ENCODE measurements at places on chromosomes 7 and 10. TPM values are rescaled to one million over a fixed set of nuclear protein-coding genes. Genes with fewer than 3 reads are reported as not detected.

DNA sequence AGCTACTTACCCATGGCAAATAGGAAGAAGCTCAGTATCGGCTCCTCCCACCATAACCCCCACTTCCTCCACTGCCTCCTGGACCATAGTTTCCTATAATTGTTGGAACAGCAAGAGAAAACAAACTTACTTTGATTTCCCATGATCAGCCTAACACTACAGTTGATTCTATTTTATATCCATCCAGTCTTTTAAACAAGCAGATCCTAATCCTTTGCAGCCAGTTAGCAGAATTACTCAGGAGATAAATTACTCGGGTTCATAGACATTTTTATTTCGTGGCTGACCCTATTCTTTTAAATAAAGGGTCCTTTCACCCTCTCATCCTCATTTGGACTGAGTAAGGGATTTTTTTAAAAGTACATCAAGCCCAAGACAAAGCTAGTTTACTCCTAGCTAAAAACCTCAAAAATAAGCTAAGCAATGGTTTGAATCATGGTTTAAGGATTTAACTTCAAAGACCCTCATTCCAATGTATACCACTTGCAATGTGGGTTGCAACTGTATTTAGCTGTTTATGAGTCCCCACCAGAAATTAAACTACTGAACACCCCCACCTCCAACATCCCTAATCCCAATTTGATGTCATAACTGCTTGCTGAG lies 8.0 kb downstream of the HNRNPA2B1 start:
- no peak for DNase-seq
- H3K4me3 ChIP-seq = peak overlapping the region; percentile 79
- H3K36me3 ChIP-seq = peaks cover 40% of the 10 kb centered on the region
- no peaks in the 10 kb centered on the region for H3K27me3 ChIP-seq
- peaks cover 93% of the 10 kb centered on the region for H3K4me1 ChIP-seq
- peak overlapping the region; percentile 53 for H3K27ac ChIP-seq

GRCh38 chr7:89232-90019 lies 102.9 kb upstream of the FAM20C start:
- H3K4me3 ChIP-seq = no peak overlapping the region
- no peak overlapping the region for H3K27ac ChIP-seq
- peaks cover 15% of the 10 kb centered on the region for H3K27me3 ChIP-seq
- H3K36me3 ChIP-seq = no peaks in the 10 kb centered on the region

DNA sequence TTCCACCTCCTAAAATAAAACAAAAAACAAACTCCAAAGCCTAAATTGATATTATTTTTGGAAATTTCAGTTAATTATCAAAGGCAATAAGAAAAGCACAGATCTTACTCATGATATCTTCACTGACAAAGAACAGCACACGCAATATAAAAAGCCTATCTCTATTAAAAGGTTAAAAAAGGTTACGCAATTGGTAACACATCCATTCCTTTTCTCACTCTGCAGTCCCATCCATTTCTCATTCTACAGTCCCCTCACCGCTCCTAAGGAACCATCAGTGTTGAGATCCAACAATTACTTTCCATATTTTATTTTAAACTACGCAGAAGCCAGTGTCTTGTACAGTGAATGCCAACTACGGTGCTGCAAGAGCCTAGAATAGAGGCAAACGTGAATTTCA lies 1.3 kb downstream of the SEC61G start:
- DNase-seq = no peak
- peaks cover 25% of the 10 kb centered on the region for H3K36me3 ChIP-seq
- H3K4me1 ChIP-seq = peaks cover 39% of the 10 kb centered on the region
- H3K27ac ChIP-seq = peak overlapping the region; percentile 95

- DNase-seq = no peak
- no peak overlapping the region for H3K4me3 ChIP-seq
- no peak overlapping the region for H3K27ac ChIP-seq
- H3K4me1 ChIP-seq = peaks cover 32% of the 10 kb centered on the region
- peaks cover 4% of the 10 kb centered on the region for H3K36me3 ChIP-seq
- no peaks in the 10 kb centered on the region for H3K27me3 ChIP-seq
Measured at GRCh38 chr10:132687893-132688579, 97.9 kb downstream of the NKX6-2 start.

GRCh38 chr10:70255329-70256299 lies 22.4 kb upstream of the PPA1 start:
- H3K36me3 ChIP-seq = no peaks in the 10 kb centered on the region

GRCh38 chr10:99685597-99685967 lies 26.3 kb downstream of the ENTPD7 start:
- H3K27ac ChIP-seq = no peak overlapping the region
- no peak overlapping the region for H3K4me3 ChIP-seq
- peaks cover 12% of the 10 kb centered on the region for H3K4me1 ChIP-seq
- DNase-seq = no peak
- H3K27me3 ChIP-seq = no peaks in the 10 kb centered on the region

DNA sequence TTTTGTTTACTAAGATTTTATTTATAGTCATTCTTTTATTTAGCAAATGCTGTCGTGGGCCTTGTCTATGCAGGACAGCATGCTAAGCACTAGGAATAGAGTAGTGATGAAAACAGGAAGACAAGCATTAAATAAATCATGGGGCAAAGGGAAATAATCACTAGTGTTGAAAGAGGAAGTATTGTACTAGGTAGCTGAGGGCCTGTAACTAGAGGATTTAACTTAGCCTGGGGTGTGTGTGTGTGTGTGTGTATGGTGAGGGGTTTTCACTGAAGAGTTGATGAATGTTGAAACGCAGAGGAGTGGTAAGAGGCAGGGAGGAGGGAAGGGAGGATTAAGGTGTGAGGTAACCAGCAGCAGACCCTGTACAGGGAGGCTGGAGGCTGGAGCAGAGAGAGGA lies 446.4 kb downstream of the SDK1 start:
- no peak overlapping the region for H3K4me3 ChIP-seq
- H3K36me3 ChIP-seq = no peaks in the 10 kb centered on the region
- H3K27me3 ChIP-seq = peaks cover 3% of the 10 kb centered on the region
- no peak overlapping the region for H3K27ac ChIP-seq
- H3K4me1 ChIP-seq = no peaks in the 10 kb centered on the region

- peaks cover 36% of the 10 kb centered on the region for H3K27me3 ChIP-seq
- peak overlapping the region; percentile 65 for H3K4me3 ChIP-seq
- H3K36me3 ChIP-seq = no peaks in the 10 kb centered on the region
- H3K4me1 ChIP-seq = peaks cover 8% of the 10 kb centered on the region
Measured at GRCh38 chr7:155804897-155805825, 7.1 kb downstream of the SHH start.

DNA sequence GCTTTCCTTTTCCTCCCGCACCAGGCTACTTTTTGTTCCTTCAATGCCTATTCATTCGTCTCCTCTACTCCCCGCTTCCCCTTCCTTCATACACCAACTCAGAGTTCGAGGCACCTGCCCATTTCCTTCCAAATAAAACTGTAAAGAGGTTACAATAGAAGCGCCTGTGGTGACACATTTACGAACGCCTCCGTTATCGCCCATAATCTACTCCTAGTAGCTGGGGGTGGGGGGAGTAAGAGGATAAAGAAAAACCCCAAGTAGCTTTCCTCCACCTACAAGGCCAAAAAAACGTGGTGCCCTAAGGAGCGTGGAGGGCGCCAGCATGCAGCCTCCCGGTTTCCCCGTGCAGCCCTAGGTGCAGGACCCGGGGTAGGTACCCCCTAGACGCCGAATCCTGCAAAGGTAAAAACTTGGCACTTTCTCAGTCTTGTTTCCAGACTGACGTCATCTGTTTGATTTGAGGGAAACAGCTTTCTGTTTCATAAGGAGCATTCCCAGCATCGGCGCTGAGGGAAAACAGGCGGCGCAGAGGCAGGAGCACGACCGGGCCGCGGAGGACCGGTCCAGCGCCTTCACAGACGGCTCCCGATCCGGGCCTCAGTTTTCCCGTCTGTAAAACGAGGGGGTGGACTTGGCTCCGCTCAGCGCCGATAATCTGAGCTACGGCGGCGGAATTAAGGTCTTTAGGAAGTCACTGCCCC lies 922 bp downstream of the PPA1 start:
- peak overlapping the region; percentile 60 for H3K27ac ChIP-seq
- H3K36me3 ChIP-seq = no peaks in the 10 kb centered on the region
- DNase-seq = no peak
- peaks cover 28% of the 10 kb centered on the region for H3K4me1 ChIP-seq
- no peaks in the 10 kb centered on the region for H3K27me3 ChIP-seq
- H3K4me3 ChIP-seq = peak overlapping the region; percentile 72

GRCh38 chr7:137742051-137742450 lies 104.7 kb downstream of the DGKI start:
- H3K4me3 ChIP-seq = no peak overlapping the region
- H3K36me3 ChIP-seq = peaks cover 4% of the 10 kb centered on the region
- no peaks in the 10 kb centered on the region for H3K4me1 ChIP-seq

- H3K27ac ChIP-seq = peak overlapping the region; percentile 79
- DNase-seq = no peak
- peaks cover 9% of the 10 kb centered on the region for H3K27me3 ChIP-seq
- peaks cover 83% of the 10 kb centered on the region for H3K4me1 ChIP-seq
- peak overlapping the region; percentile 64 for H3K4me3 ChIP-seq
Measured at GRCh38 chr7:2714636-2715035, 26.6 kb downstream of the AMZ1 start.

DNA sequence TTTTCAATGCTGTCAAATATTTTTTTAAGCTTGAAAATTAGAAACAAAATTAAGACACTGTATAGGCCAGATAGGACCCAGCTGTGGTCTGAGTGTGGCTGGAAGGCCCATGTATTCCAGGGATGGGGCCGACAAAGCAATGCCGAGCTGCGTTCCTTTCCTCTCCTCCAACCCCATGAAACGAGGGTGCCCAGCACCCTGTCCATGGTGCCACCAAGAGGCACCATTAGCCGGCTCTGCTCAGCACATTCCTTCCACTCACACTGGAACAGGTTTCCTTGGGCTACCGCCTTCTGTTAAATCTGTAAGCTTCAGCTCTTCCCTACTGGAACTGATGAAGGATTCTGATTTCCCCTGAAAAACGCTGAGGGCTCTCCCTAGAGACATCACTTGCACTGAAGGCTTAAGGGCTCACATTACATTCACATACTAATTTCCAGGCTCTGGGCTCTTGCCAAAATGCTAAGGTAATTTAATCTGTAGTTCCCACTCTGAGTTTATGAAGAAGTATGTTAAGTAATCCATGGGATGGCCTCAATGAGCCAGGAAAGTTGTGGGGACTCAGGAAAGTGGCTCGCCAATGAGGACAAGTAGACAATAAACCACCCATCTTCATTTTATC lies 73.7 kb upstream of the CAMK2B start:
- no peak overlapping the region for H3K4me3 ChIP-seq
- peaks cover 3% of the 10 kb centered on the region for H3K36me3 ChIP-seq
- H3K27ac ChIP-seq = no peak overlapping the region
- no peaks in the 10 kb centered on the region for H3K27me3 ChIP-seq

- no peaks in the 10 kb centered on the region for H3K4me1 ChIP-seq
- H3K4me3 ChIP-seq = no peak overlapping the region
- H3K27ac ChIP-seq = no peak overlapping the region
- no peak for DNase-seq
- peaks cover 15% of the 10 kb centered on the region for H3K27me3 ChIP-seq
Measured at GRCh38 chr10:117964536-117964935, 82.2 kb downstream of the RAB11FIP2 start.

Gene TCF7L2
- polyA plus RNA-seq = 1.6 TPM

Gene WDFY4
- not detected for polyA plus RNA-seq

Gene UCMA
- not detected for polyA plus RNA-seq

Gene SUGCT
- 3.0 TPM for polyA plus RNA-seq

Gene SLC29A3
- polyA plus RNA-seq = 4.6 TPM

Gene NPFFR1
- polyA plus RNA-seq = not detected

Gene GOLGA7B
- 0.61 TPM for polyA plus RNA-seq

Gene HPS1
- 73.8 TPM for polyA plus RNA-seq

Gene NXPH1
- not detected for polyA plus RNA-seq

Gene CNPY1
- polyA plus RNA-seq = not detected

Gene SLC13A1
- not detected for polyA plus RNA-seq

Gene CNNM1
- polyA plus RNA-seq = 0.13 TPM

Gene TMEM236
- polyA plus RNA-seq = not detected
